ENCODE measurements at places on chromosomes 4 and X. TPM values are rescaled to one million over a fixed set of nuclear protein-coding genes. Genes with fewer than 3 reads are reported as not detected.

KCND1 gene
- total RNA-seq: 1.3 TPM

CYTL1 gene
- total RNA-seq: 0.62 TPM

NKX6-1 gene
- total RNA-seq: not detected

RBMXL3 gene
- total RNA-seq: not detected

SOWAHD gene
- total RNA-seq: not detected

SYNPO2 gene
- total RNA-seq: 122 TPM

USP51 gene
- total RNA-seq: 3.5 TPM

ADH6 gene
- not detected for total RNA-seq

CYP2U1 gene
- 14.8 TPM for total RNA-seq

FGF5 gene
- total RNA-seq: not detected

DCTD gene
- total RNA-seq: 44.2 TPM

CFAP47 gene
- total RNA-seq: not detected

MGAT4D gene
- total RNA-seq: not detected

NDP gene
- total RNA-seq: not detected

TLR1 gene
- 7.4 TPM for total RNA-seq

HCCS gene
- total RNA-seq: 59.2 TPM

INPP4B gene
- total RNA-seq: 13.2 TPM

HSD17B13 gene
- 0.11 TPM for total RNA-seq

GK2 gene
- not detected for total RNA-seq

DSPP gene
- total RNA-seq: not detected

HELT gene
- not detected for total RNA-seq

ALPK1 gene
- 8.9 TPM for total RNA-seq

ADGRG2 gene
- total RNA-seq: 0.70 TPM

PNMA5 gene
- not detected for total RNA-seq

ETDA gene
- not detected for total RNA-seq

GATA1 gene
- total RNA-seq: not detected

FREM3 gene
- not detected for total RNA-seq

OPRPN gene
- total RNA-seq: not detected

APLN gene
- 10.5 TPM for total RNA-seq

YIPF7 gene
- total RNA-seq: 2.6 TPM

SLITRK4 gene
- 1.1 TPM for total RNA-seq

FAM149A gene
- total RNA-seq: 10.8 TPM

TEX11 gene
- not detected for total RNA-seq

PCDH19 gene
- total RNA-seq: 0.34 TPM

COL4A5 gene
- total RNA-seq: 22.4 TPM

TRIM60 gene
- total RNA-seq: not detected

SSX2B gene
- not detected for total RNA-seq

PAGE4 gene
- not detected for total RNA-seq

HTR2C gene
- total RNA-seq: not detected

N4BP2 gene
- 6.1 TPM for total RNA-seq

CORIN gene
- total RNA-seq: 125 TPM

EMCN gene
- total RNA-seq: 41.3 TPM

MAGEA2 gene
- total RNA-seq: not detected

ATP1B4 gene
- total RNA-seq: 0.37 TPM

MAGEE2 gene
- total RNA-seq: 0.36 TPM

TENM3 gene
- 6.4 TPM for total RNA-seq

GABRE gene
- 15.3 TPM for total RNA-seq

PPEF2 gene
- not detected for total RNA-seq

TCP11X1 gene
- total RNA-seq: not detected

TRO gene
- total RNA-seq: 13.6 TPM

Data from right cardiac atrium (tissue), 5 donors.